NCI-H1694 treated with DMSO at 0.1 percent for 48 hours (cell line): ENCODE measurements at places on chromosomes 2 and 18.

GRCh38 chr2:240814280-240814679 lies 5.7 kb downstream of the KIF1A start:
- DNase-seq, result no peak

- DNase-seq, result peak; percentile 33
Observed at GRCh38 chr18:45050712-45051601, 370.3 kb downstream of the SETBP1 start.

GRCh38 chr2:237322564-237322963 lies 91.4 kb downstream of the COL6A3 start:
- no peak for DNase-seq

- DNase-seq, result no peak
Observed at GRCh38 chr2:177556153-177556552, 163.6 kb downstream of the AGPS start.

DNA sequence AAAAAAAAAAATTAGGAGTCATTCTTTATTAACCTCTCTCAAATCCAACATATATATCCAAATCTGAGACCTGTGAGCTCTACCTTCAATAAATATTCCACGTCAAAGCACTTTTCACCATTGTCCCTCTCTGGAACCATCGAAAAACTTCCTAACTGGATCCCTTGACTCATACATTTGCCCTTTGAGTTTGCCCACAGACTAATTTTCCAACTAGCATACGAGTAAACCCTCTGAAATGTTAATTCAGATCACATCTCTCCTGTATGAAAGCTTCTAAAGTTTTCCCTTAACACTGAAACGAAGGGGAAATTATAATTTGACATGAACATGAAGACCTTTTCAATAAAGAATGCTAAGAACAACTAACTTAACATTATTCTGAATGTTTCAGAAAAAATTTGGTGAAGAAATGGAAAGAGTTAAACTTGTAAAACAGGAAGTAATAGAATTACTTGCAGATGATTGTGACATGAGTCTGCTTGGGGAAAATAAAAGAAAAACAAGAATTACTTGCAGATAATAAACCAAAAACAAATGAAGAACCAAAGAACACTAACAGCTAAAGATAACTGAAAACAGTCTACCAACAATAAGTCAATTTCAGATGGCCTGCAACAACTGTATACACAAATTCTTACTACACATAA lies 110.6 kb downstream of the C2orf74 start:
- DNase-seq, result no peak

GRCh38 chr2:37119157-37119556 lies 34.8 kb downstream of the GPATCH11 start:
- DNase-seq, result no peak

DNA sequence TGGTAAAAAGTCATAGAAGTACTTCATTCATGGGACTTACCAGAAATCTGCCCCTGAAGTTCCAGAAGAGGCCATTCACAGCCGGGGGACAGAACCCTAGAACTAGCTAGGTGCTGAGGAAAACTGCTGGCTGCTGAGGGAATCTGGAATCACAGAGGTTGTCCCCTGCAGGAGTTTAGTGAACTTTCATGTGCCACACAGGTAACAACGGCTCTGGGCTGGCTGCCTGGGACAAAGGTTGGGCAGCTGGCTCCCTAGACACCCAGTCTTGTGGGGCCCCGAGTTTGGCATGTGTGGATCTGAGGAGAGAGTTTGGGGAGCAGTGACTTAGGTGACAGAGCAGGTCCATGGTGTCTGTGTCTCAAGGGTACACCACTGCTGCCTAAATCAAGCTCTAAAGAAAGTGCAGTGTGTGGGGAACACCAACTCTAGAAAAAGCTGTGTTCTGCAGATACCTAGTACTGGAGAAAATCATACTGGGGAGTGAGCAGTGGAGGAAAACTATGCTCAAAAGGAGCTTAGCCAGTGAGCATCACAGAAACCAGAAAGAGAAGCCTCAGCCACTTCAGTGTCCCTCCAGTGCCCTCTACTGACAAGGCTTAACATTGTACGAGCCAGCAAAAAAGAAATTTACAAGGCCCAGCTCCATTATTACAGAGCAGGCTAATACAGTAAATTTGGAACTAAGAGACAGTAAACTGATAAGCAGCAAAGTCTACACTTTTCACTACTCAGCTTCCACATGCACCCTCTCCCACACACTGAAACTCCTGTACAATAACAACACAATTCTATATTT lies 15.2 kb downstream of the GALNT3 start:
- no peak for DNase-seq

- DNase-seq, result no peak
Observed at GRCh38 chr18:48947092-48947491, 3.7 kb downstream of the SMAD7 start.

GRCh38 chr2:240127191-240127750 lies 8.8 kb downstream of the COPS9 start:
- no peak for DNase-seq

GRCh38 chr18:75133721-75134610 lies 75.0 kb downstream of the PTGR3 start:
- no peak for DNase-seq

GRCh38 chr2:1598800-1599199 lies 145.5 kb downstream of the PXDN start:
- no peak for DNase-seq
